Esophagus squamous epithelium (tissue), 5 donors: ENCODE measurements at places on chromosomes 12 and 14. TPM values are rescaled to one million over a fixed set of nuclear protein-coding genes. Genes with fewer than 3 reads are reported as not detected.

LHX5 gene
- not detected for total RNA-seq

HOXC4 gene
- total RNA-seq = 1.1 TPM

TMEM263 gene
- 12.0 TPM for total RNA-seq

- H3K4me3 ChIP-seq = no peak overlapping the region
- DNase-seq = no peak
- H3K27me3 ChIP-seq = no peaks in the 10 kb centered on the region
- H3K36me3 ChIP-seq = no peaks in the 10 kb centered on the region
Measured at GRCh38 chr12:127780881-127781280, 486.1 kb upstream of the TMEM132C start.

DNA sequence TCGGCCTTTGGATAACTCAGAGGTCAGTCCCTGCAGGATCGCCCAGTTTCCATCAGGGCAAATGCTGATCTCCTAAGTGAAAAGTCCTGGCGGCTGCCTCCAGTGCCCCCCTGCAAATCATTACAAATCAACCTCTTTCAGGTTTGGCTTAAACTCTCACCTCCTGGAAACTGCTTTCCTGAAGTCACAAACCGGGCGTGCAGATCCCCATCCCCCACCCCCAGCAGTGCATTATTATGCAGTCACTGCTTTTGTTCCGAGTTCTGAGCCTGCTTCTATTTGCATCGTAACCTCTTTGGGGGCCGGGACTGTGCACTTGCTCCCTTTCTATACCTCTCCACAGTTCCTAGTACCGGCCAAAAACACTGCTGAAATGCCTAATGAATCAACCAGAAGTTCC, at the start of gene USP44:
USP44 (minus strand) TSS at position 172 of the 400 bp plus-strand sequence. CDS start 17,220 bp downstream, outside the sequence.
- H3K27me3 ChIP-seq = no peaks in the 10 kb centered on the region
- no peak within 1 kb of the TSS for H3K27ac ChIP-seq
- no peak for DNase-seq
- H3K4me3 ChIP-seq = no peak within 1 kb of the TSS
- H3K4me1 ChIP-seq = no peaks in the 10 kb centered on the region

DNA sequence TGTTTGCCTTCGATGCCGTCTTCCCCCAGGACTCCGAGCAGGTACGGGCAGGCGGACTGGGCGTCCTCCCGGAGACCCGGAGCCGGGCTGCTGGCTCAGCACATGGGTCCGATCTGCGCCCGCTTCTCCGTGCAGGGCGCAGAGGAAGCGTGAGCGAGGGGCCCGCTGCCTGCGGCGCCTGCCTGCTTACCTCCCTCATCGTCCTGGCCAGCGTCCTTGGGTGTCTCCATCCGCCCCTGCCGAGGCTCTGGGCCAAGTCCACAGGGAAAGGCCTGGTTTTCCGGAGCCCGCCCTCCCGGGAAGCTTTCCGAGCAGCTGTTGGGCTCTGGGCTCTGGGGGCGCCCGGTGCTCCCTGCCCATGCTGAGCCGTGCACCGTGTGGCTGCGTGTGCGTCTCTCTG, 33.5 kb downstream of the KIF26A start:
- DNase-seq = no peak
- no peaks in the 10 kb centered on the region for H3K36me3 ChIP-seq
- H3K4me3 ChIP-seq = no peak overlapping the region
- no peaks in the 10 kb centered on the region for H3K4me1 ChIP-seq
